T1000 (cell line): ENCODE measurements at places on chromosomes 13 and 19.

DNA sequence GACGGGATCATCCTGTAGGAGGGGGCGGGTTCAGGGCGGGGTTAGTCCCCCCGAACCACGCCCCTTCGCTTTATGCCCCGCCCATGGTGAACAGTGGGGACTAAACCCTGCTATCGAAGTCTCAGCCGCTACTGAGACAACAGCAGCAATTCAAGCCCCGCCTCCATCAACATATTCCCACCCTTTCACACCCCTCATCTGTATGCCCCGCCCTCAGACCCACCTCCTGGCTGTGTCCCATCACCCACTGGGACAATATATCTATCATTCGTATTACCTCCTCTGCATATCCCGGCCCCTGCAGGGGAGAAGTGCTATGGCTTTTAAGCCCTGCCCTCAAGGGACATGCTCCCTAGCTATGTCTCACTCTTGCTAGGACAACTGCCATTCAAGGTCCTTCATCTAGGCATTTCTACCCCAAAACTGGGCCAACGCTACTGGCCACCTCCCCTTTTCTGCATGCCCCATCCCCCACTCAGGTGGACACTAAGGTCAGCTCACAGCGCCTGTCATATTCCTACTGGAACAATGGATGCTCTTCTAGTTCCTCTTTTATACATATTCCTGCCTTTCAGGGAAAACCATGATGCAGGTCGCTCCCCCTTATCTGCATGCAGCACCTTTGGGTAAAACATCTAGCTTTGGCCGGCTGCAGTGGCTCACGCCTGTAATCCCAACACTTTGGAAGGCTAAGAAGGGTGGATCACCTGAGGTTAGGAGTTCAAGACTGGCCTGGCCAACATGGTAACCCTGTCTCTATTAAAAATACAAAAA lies 11.9 kb downstream of the LRFN1 start:
- DNase-seq: no peak

DNA sequence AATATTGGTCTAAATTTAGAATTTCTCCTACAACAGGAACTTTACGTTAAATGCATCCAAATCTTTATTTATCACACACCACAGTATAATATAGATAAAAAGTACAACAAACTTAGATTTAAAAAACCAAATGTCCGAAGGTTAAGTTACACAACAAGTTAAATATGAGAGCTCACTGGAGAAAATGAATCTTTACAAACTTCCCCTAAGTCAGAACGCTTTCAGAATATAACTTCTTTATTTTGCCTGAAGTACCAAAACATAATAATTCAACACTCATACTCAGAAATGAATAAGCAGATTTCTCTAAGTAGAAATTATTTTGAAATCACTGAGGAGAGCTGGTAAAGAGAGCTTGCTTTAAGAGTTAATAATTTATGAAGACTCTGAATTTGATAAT lies 33.8 kb downstream of the TSC22D1 start:
- no peak for DNase-seq

DNA sequence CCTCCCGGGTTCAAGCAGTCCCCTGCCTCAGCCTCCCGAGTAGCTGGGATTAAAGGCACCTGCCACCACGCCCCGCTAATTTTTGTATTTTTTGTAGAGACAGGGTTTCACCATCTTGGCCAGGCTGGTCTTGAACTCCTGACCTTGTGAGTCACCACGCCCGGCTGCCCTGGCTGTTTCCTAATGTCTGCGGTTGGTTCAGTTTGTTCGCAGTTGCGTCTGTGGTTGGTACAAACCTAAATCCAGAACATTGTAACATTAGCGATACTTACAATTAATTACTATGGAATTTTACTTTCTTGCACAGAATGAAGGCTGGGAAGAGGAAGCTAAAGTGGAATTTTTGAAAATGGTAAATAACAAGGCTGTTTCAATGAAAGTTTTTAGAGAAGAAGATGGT lies 38.1 kb downstream of the RNF17 start:
- no peak for DNase-seq

- no peak for DNase-seq
Observed at GRCh38 chr19:17909003-17909732, 23.6 kb upstream of the CCDC124 start.

DNA sequence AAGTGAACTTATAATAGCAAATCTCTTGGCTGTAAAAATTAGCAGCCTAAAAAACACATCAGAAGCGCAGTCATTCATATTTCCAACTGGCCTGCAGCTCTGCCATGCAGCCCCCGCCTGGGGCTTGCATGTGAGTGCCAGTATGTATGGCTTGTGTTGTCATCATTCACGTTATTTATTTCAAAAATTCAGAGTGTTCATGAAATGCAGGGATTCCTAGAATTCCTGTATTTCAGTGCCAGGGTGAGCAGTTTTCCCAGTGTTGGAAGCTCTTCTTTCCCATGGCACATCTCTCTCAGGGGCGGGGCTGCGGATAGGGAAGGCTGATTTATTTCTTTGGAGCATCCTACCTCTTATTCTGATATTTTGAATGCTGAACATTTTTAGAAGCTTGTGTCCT lies 234.6 kb downstream of the FGF9 start:
- DNase-seq: no peak

DNA sequence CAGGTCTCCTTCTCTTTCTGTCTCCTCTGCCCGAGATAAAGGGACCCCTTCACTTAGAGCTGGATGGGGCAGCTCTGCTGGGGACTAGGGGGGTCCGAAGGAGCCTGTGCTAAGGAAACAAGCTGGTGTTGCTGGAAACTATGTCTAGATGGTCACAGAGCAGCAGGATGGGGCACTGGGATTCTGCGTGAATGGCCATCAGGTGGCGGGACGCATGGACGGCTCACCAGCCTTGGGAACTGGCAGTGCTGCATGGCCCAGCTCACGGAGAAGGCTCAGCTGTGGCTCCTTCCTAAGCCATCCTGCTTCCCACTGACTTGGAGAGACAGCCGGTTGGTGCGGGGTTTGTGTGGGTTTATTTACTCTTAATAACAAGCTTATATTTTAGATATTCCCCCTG lies 411.8 kb downstream of the ZNF536 start:
- no peak for DNase-seq

DNA sequence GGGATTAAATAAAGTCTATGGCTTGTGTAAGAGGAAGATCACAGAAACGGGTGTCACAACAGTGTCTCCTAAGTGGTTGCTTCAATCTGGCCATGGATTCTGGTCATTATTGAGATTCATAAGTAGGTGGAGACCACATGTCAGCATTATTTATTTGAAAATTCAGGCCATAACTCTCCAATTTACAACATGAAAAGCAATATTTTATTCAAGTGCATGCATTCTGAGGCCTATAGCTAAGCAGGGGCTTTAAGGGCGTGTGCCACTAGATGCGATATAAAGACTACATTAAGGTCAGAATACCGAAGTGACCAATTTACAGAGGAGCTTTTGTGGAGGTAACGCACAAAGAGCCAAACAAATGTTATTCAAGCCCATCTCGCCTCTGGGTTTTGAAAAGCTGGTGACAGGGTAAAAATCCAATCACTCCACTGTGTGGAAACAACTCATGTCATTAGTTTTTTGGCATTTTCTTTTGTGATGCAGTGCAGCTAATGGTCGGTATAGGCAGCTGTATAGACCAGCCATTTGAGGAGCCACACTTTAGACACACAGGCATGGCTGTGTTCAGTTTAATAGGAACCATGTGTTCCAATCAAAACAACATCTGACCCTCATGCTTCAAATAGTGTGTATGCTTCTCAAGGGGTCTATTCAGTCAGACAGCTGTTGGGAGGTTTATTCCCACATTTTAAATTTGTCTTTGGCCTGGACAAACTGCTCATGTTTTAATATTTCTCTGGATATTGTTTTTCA lies 123.7 kb downstream of the KL start:
- no peak for DNase-seq

GRCh38 chr13:104522235-104523072 lies 1456.2 kb upstream of the SLC10A2 start:
- no peak for DNase-seq

DNA sequence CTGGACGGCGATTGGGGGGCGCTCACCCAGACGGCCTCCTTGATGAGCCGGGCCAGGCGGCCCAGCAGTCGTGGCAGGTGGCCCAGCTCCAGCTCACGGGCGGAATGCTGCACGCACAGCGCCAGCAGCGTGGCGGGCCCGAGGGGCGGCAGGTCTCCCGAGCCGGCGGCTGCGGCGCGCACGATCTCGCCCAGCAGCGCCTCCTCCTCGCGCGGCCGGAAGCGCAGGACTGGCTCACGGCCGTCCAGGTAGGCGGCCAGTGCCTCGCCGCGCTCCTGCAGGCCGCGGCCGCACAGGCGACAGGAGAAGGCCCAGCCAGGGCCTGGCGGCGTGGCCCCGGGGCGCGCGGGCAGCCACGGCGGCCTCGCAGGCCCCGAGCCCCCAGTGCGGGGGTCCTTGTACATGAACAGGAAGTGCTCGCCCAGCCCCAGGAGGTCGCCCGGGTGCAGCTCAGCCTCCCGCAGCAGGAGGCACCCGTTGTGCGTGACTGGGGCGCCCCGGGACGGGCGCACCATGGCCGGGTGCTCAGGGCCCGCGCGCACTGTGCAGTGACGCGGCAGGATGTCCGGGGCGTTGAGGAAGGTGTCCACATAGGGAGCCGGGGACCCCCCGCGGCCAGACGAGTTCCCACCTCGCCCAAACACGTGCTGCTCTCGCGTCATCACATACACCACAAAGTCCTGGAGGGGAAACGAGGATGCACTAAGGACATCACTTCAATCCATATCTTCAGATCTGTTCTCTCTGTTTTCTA lies 9.6 kb upstream of the MAMSTR start:
- no peak for DNase-seq

DNA sequence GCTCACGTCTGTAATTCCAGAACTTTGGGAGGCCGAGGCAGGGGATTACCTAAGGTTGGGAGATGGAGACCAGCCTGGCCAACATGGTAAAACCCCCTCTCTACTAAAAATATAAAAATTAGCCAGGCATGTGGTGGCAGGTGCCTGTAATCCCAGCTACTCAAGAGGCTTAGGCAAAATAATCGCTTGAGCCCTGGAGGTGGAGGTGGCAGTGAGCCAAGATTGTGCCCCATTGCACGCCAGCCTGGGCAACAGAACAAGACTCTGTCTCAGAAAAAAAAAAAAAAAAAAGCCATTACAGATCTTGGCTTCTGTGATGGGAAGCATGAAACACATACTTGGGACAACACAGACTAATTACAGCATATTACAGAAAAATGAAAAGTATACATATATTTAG lies 1404.5 kb upstream of the SPRY2 start:
- DNase-seq: no peak

- no peak for DNase-seq
Observed at GRCh38 chr13:33937373-33938098, 119.6 kb downstream of the RFC3 start.

GRCh38 chr13:63438951-63439350 lies 2023.3 kb upstream of the PCDH20 start:
- DNase-seq: no peak

GRCh38 chr19:13588957-13589833 lies 82.9 kb upstream of the CACNA1A start:
- peak; percentile 70 for DNase-seq

- no peak for DNase-seq
Observed at GRCh38 chr19:12888006-12888603, 1.1 kb upstream of the KLF1 start.

GRCh38 chr19:2678044-2678671 lies 24.3 kb downstream of the GNG7 start:
- no peak for DNase-seq

DNA sequence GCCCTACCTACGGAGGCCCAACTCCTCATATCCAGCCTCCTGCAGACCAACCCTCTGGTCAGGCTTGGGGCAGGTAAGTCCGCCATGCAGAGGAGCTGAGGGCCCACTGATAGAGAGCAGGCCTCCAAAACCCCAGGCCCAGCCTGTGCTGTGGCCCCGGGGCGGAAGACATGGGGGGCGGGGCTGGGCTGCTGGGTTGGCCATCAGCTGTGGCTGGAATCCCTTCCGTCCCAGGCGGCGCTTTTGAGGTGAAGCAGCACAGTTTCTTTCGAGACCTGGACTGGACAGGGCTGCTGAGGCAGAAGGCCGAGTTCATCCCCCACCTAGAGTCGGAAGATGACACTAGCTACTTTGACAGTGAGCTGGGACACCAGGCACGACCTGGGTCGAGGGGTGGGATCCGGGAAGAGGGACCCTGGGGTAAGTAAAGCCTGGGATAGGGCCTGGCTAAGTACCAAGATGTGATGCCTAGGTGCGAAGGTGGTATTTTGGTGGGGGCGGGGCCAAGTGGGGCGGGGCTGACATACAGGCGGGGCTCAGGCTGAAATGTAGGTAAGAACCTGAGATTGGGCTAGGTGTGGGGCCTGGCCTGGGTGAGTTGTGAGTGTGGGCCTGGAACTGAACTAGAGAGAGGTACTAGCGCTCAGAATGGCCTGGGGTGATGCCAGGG lies 15.4 kb downstream of the DNASE2 start:
- DNase-seq: no peak

- no peak for DNase-seq
Observed at GRCh38 chr19:52527956-52528351, 486 bp downstream of the ZNF808 start.

- DNase-seq: no peak
Observed at GRCh38 chr19:47437500-47437899, 18.2 kb upstream of the MEIS3 start.

GRCh38 chr13:44857736-44858135 lies 131.5 kb downstream of the NUFIP1 start:
- no peak for DNase-seq

DNA sequence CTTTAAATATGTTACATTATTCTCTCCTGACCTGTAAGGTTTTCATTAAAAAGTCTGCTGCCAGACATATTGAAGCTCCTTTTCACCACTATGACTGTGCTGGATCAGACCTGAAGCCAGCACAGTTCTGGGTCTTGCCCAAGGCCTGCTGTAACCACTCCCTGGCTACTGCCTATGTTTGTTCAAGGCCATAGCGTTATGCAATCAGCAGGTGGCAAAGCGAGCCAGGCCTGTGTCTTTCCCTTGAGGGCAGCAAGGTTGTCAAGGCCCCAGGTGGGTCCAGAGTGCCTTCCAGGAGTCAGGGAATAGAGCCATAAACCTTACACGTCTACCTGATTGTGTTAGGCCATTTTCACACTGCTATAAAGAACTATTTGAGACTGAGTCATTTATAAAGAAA lies 496.8 kb upstream of the PCDH9 start:
- no peak for DNase-seq

GRCh38 chr19:29075149-29075548 lies 137.8 kb downstream of the UQCRFS1 start:
- no peak for DNase-seq

- DNase-seq: peak; percentile 59
Observed at GRCh38 chr19:55486971-55487923, 989 bp upstream of the SSC5D start.

- no peak for DNase-seq
Observed at GRCh38 chr19:46724468-46724867, 7.6 kb upstream of the PRKD2 start.

DNA sequence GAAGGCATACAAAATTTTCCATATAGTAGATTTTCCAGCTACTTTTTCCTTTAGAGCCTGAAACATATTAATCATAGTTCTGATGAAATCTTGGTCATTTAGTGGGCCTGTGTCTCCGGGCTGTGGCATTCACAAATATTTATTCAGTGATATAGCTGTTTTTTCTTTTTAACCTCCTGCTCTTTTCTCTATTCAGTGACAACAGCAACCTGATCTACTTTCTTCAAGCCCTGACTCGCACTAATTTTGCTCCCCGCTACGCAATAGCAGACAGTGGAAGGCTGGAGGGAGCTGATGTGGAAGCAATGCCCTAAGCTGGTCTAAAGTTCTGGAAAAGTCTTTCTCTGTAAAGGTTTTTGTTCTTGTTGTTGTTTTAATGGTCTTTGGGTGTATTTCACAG lies 289.7 kb downstream of the SLITRK6 start:
- no peak for DNase-seq
